ENCODE measurements at places on chromosomes 2 and 18. TPM values are rescaled to one million over a fixed set of nuclear protein-coding genes. Genes with fewer than 3 reads are reported as not detected.

The SERPINB3 gene
- total RNA-seq = not detected

The KCNG2 gene
- total RNA-seq = not detected

The C2orf68 gene
- total RNA-seq = 47.1 TPM

The IWS1 gene
- total RNA-seq = 90.2 TPM

The POMC gene
- not detected for total RNA-seq

The SKOR2 gene
- total RNA-seq = not detected

The OST4 gene
- total RNA-seq = 508 TPM

The SULT1C2 gene
- 10.1 TPM for total RNA-seq

GRCh38 chr2:80429251-80429650 is 124.7 kb upstream of the LRRTM1 start:
- no peak for DNase-seq

DNA sequence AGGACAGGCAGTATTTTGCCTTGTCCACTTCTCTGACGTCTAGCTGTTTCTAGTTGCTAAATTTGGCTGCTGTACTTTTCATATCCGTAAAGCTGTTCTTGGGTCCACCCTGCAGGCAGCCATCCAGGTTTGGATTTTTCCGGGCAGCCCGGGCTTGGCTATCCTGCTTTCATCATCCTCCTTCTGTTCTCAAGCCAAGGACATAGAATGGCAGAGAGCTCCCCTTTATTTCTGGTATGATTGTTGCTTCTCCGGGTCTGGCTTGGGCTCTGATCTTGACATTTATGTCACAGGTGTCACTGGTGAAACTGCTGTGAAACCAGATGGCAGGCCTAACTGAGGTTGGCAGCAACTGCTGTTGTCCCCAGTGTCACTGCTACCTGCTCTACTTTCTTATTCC is 35.5 kb downstream of the SCN2A start:
- no peak for DNase-seq

DNA sequence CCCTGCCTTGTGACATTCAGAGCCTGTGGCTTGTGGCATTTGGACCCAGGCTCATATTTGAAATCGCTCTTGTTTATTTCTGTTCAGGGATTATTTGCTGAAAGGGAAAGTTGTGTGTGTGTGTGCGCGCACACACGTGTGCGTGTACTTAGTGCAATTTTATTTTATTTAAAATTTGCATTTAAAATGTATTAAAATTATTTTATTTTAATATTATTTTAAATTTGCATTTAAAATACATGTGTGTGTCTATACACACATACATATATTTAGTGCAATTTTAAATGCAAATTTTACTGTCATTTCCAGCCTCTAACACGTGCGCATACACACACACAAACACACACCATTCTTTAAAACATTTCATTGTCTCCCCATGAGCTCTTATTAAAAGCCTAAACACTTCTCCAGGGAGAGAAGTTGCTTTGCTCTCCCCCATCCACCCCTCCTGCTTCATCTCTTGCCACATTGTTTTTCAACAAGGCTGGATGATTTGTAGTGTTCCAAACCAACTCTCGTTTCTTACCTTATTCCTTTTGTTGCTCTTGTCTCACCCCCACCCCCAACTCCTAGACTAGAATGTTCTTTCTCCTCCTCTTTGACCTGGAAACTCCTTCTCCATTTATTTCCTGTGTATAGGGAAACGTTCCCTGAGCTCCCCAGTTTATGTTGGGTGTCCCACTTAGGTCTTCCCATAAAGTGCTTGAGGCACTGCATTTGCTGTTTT is 3.8 kb upstream of the CCDC68 start:
- no peak for DNase-seq

GRCh38 chr2:55062754-55063153 is 12.5 kb upstream of the RTN4 start:
- DNase-seq = no peak

- DNase-seq = no peak
Measured at GRCh38 chr2:7962161-7962560, 719.7 kb upstream of the ID2 start.

DNA sequence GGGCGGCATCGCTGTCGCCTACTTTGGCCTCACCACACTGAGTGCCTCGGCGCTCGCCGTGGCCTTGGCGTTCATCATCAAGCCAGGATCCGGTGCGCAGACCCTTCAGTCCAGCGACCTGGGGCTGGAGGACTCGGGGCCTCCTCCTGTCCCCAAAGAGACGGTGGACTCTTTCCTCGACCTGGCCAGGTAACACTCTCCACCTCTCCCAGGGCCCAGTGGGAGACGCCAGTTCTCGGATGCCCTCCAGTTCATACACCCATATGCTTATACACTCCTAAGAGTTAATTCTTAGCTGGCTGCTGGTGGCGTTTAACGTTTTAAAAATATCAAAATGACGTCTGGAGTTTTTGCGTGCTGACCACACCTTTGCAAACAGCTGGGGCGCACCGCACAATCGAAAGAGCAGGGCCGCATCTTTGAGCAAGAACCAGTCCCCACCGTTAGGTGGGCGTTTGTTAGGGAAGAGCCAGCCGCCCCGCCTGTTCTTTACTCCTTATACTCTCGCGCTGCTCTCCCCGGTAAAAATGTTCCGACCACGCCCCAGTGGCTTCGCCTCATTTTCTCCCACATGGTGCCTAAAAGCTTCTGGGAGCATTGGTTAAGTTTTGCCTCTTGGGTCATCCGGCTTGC is 899 bp downstream of the SLC1A4 start:
- DNase-seq = peak; percentile 43

DNA sequence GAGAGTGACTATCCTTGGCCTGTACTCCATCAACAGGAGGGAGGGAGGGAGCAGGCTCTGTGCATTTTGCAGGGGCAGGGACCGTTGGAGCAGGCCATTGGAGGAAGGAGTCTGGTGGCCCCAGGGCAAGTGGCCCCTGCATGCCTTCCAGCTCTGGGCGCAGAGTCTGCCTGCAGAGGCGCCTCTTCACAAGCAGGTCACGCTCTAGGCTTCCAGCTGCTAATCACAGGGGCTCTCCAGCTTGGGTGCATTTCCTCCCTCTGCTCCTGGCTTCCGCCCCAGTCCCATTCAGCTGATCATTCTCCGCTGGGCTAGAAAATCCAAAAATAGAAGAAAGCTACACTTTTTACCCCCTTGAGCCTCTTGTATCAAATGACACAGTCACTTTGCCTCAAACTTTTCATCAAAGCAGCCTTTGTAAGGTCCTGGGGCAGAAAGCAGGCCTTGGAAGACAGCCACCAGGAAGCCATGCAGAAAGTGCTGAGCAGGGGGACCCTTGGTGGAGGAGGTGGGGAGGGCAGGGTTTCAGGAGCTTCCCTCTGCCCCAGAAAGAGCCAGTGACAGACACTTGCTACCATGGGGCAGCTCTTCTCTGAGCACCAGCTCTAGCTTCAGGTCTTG is 11.3 kb downstream of the TMEM247 start:
- no peak for DNase-seq

DNA sequence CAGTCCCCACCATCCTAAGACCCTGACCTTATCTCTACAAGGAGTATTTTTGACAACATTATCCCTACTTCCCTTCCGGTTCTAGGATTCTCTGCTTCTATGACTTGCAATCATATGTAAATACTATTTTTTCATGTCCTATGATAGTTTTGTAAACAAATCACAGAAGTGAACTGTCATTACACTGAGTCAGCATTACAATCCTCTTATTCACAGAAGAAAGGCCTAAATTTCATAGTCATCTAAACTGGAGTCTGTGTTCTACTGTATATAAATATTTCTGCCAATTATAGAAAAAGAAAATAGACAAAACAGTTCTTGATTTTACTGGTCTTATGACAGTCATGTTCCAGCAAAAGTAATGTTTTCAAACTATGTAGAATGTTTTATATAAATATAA is 265.1 kb downstream of the NCKAP5 start:
- DNase-seq = no peak

DNA sequence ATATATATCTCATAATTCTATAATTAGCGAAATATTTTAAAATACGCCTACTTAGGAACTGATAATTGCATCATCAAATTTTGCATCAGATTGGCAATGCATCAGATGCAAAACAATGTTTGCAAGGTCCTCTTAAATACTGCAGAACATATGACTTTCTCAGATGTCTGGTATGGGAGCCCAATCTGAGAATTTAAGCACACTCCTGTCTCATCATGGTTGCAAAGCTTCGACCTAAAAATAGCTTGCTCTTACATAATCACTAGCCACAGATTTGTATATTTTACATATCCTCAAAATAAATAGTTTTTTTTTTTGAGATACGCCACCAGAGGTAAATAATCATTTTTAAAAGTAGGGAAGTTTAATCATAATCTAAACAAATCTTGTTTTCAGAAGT is 123.2 kb downstream of the CABYR start:
- no peak for DNase-seq

DNA sequence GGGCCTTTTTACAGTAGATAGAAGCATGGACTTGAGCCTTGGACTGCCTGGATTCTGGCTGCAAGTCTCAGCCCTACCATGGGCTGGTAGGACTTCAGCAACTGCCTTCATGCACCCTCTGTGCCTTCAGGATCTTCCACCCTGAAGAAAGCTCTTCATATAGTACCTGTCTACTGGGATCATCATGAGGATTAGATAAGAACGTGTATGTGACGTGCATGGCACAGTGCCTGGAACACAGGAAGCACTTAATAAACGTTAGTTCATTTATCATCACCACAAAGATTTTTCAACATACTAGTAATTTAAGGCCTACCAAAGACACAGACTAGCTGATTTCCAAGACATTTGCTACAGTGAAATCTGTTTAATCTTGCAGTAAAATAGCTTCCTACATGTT is 53.2 kb upstream of the ITM2C start:
- DNase-seq = no peak

GRCh38 chr2:71897137-71897480 is 250.6 kb downstream of the CYP26B1 start:
- no peak for DNase-seq

DNA sequence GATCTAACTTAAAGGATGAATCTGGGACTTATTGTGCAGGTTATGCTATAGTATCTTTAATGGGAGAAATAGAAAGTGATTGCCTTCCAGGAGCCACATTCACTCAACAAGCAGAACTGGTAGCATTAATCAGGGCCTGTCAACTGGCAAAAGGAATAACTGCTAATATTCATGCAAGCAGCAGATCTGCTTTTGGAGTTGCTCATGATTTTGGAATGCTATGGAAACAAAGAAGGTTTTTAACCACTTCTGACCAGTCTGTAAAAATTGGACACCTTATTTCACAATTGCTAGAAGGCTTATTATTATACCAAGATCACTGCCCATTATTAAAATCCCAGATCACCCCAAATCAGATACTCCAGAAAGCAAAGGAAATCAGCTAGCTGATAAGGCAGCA is 200.4 kb downstream of the MREG start:
- no peak for DNase-seq

- no peak for DNase-seq
Measured at GRCh38 chr2:191038241-191038725, 24.3 kb upstream of the STAT1 start.

DNA sequence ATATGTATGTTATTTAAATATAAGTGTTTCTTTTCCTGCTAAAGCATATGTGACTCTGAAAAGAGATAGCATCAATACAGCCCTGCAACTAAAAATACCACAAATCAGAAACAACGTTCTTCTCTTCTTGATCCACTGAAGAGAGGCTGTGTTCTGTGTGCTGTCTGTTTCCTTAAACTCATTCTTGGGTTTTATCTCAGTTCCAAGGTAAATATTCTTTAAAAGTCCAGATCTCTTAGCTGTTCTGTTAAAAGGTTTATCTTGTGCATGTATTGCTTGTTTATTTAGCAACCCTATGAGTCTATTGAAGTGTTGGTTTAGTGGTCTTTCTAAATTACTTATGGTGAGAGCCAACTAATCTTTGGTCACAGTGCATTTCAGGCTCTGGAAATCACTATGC is 173.3 kb upstream of the NT5C1B start:
- DNase-seq = peak; percentile 7

GRCh38 chr18:74479486-74480148 is 16.5 kb upstream of the CNDP2 start:
- DNase-seq = no peak

- no peak for DNase-seq
Measured at GRCh38 chr2:235556901-235557300, 63.1 kb downstream of the AGAP1 start.

DNA sequence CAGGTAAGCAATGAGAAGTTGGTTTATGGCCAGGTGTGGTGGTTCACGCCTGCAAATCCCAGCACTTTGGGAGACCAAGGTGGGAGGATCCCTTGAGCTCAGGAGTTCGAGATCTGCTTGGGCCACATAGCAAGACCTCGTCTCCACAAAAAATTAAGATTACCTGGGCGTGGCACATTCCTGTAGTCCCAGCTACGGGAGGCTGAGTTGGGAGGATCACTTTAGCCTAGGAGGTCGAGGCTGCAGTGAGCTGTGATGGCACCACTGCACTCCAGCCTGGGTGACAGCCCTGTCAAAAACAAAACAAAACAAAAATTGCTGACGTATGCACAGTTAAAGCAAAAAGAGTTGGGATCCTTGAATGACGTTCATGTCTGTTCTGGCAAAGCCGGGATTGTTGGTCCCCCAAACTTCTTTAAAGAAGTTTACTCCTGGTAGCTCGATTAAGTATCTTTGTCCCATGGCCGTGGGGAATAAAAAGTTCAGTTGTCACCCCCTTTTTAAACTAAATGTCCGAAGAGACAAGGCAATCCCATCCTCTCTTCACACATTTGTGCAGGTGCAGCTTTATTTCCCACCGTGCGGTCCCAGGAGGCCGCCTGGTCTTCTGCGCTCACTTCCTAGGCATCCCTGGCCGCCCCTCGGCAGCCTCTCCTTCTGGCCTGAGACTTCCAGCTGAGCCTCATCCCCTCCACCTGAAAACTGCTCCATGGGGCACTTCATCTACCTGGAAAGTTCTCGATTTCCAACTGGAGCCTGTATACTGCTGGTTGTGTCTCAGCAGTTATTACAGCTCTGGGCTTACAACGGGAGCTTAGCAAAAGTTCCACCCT is 762 bp upstream of the SPOPL start:
- DNase-seq = peak; percentile 38

- no peak for DNase-seq
Measured at GRCh38 chr2:69918401-69918800, 3.5 kb downstream of the MXD1 start.

DNA sequence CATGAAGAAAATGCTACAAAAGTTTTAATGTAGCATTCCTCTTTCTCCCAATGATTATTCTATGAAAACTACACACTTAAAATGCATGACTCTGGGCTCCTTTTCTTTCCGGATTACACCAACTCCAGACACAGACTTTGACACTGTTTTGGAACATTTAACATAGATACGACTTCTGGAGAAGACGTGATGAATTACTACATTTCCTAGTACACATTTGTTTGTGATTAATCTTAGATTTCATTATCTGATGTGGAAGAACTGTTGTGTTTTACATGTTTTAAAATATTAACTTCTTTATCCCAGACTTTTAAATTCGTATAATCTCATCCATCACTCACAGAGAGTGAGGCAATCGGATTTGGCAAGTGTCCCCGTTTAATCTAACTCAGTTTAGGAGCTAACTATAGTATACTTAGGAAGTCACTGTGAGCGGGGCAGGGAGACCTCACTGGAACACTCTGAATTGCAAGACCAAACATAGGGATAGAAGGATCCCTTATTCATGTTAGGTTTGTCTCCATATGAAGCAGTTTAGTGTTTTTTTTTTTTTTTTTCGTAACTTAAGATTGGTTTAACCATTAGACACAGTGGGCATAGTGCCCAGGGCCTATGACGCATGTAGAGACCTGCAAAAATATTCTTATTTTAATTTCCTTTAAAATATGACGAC is 66.7 kb downstream of the PDE1A start:
- no peak for DNase-seq

- no peak for DNase-seq
Measured at GRCh38 chr2:120250640-120251039, 2.0 kb upstream of the RALB start.
